ENCODE measurements at places on chromosomes 6 and 20. TPM values are rescaled to one million over a fixed set of nuclear protein-coding genes. Genes with fewer than 3 reads are reported as not detected.

The PXDC1 gene
- total RNA-seq, result 40.9 TPM

The SLPI gene
- total RNA-seq, result not detected

The PPP1R3G gene
- total RNA-seq, result 0.59 TPM

The BPIFB1 gene
- not detected for total RNA-seq

The GGTLC1 gene
- total RNA-seq, result not detected

The RAET1E gene
- not detected for total RNA-seq

The ULBP2 gene
- 6.6 TPM for total RNA-seq

The HTR1B gene
- 3.5 TPM for total RNA-seq

The IER3 gene
- total RNA-seq, result 56.9 TPM

The MCHR2 gene
- total RNA-seq, result not detected

The CCN5 gene
- 3.4 TPM for total RNA-seq

The TTK gene
- total RNA-seq, result 43.0 TPM

The GFOD1 gene
- 2.7 TPM for total RNA-seq

The MAFB gene
- 1.0 TPM for total RNA-seq

The DCDC2 gene
- not detected for total RNA-seq

The BFSP1 gene
- total RNA-seq, result 2.7 TPM

The NRN1 gene
- not detected for total RNA-seq

The GNMT gene
- not detected for total RNA-seq

The C6orf163 gene
- total RNA-seq, result 0.34 TPM
